Stimulated activated CD8-positive, alpha-beta memory T cell treated with anti-CD3 and anti-CD28 coated beads, Interleukin-4, amount 100 ng/mL, for 1 hour (primary cell): ENCODE measurements at places on chromosomes 6 and 20.

DNA sequence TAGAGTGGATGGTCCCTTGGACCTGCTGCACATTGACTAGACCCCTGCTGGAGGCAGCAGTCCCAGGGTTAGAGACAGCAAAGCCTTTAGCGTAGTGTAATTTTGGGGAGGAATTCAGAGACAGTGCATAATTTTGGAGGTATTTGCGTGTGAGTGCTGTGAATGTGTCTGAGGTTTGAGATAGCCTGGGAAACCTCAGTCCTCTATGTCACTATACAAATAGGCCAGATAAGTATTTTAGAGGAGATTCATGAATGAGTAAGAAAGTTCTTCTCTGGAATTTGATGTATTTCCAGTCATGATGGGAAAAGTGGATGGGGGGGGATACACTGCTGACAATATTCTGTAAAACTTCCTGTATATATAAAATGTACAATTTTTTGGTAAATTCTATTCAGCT lies 25.8 kb upstream of the MTRF1L start:
- DNase-seq = no peak

- no peak for DNase-seq
Observed at GRCh38 chr6:125968493-125968892, 11.9 kb downstream of the HINT3 start.

DNA sequence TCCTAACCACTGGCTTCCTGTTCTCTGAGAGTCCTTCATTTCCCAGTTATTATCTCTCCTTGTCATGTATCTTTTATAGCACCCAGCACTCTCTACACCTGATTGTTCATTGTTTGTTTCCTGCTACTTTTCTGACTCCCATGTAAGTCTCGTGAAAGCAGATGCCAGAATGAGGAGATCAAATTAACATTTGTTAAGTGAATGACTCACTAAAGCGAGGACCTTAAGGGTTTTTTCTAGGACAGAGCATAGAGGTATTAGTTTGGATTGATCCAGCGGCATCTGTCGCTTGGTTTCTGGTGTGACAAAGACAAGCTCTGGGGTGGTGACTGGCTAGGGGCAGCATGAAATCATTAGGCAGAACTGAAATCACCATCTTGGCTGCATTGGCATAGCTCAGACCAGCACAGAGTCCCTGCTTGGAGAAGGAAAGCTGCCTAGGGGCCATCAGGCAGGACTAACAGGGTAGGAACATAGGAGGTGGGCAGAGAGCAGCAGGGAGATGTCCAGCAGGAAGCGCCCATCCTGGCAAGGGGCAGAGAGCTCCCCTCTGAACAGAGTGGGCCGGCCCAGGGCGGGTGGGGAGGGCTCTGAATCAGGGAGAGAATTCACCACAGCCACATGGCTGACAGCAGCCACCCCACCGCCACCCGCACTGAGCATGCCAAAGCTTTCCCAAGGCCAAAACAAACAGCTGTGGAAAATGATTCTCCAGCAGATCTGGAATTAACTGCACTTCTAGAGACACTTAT lies 97.1 kb upstream of the CEP85L start:
- no peak for DNase-seq

DNA sequence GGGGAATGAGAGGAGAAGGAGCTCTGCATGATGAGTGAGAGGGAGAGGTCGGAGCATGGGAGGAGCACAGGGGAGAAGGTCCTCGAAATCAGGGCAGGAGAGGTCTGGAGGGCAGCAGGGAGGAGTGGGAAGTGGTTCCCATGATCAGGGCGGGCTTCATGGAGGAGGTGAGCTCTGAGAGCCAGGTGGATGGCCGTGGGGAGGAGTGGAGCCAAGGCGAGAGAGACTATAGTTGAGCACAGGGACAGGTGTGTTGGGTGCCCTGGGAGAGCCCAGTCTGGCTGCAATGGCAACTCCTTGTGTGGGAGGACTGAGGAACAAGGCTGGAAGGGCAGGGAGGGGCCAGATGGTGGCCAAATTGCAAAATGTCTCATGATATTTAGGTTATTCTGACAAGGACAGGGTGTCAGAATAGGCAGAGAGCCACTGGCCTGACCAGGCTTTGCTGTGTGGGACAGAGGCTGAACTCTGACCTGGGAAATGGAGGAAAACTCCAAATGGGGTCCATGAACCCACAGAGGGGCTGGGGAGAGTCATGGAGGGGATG lies 21.4 kb downstream of the TTBK1 start:
- no peak for DNase-seq

DNA sequence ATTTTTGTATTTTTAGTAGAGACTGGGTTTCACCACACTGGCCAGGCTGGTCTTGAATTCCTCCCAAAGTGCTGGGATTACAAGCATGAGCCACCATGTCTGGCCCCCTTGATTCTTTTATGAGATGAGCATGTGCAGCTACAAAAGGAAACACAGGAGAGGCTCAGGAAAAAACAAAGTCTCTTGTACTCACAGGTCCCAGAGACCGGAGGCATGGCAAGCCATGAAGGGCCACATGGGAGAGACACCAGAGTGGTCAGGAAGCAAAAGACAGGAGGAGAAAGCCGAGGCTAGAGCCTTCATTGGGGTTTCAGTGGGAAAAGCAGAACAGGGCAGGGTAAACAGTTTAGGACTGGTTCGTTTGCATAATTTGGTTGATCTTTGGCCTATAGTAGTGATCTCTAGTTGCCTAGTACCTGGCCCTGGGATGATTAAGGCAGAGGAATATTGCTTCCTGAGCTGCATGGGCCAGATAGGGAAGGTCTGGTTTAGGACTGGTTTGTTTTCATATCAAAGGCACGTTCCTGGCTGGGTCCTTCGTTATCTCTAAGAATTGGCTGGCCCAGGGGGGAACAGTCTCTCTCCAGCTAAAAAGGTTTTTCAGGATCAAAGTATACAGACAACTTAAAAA lies 48.2 kb upstream of the PRND start:
- DNase-seq = no peak

GRCh38 chr20:43963233-43963632 lies 48.6 kb downstream of the TOX2 start:
- DNase-seq = no peak

DNA sequence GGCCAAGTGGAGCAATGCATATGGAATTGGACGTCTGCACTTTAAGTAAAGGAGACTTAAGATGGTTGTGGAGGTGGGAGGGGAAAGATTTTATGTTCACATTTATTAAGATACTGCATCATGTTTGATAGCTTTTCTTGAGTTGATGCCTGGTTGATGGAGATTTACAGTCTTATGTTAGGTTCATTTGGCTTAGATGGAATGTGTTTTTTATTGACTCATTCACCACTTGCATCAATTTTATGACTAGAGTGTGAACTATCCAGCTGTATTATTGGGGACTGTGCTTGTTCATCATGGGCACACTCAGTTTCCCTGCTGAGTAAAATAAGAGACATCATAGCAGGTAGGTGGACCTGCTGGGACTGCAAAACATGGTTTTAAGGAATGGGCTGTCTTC lies 91.2 kb upstream of the SCP2D1 start:
- no peak for DNase-seq

DNA sequence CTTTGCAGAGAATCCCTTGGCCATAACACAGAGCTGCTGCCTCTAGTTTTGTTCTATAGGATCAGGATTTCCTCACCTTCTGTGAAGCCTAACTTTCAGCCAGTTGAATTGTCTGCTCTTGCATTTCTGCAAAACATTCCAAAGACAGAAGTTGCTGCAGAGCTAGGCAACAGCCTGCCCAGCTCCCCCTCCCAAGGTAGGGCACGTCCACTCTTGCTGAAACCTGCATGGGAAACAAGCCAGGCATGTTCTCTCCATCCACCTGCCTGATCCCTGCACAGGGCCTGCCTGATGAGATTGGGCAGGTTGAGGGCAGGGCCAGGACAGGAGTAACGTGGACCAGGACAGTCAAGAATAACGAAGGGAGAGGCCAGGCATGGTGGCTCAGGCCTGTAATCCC lies 58.9 kb upstream of the NAA20 start:
- no peak for DNase-seq
